ENCODE measurements at places on chromosomes 6 and 20. TPM values are rescaled to one million over a fixed set of nuclear protein-coding genes. Genes with fewer than 3 reads are reported as not detected.
A peak's percentile ranks its signal among the peaks of the same experiment; 100 is the strongest.

Gene HDGFL1
- total RNA-seq, result not detected

Gene MUC21
- total RNA-seq, result 8.6 TPM

Gene KIAA0408
- 28.7 TPM for total RNA-seq

Gene LAMP5
- 3.3 TPM for total RNA-seq

Gene SYNDIG1
- 0.98 TPM for total RNA-seq

Gene C4B
- total RNA-seq, result 170 TPM

Gene PRPH2
- 2.6 TPM for total RNA-seq

GRCh38 chr20:10647909-10648308, 25.9 kb downstream of the JAG1 start:
- H3K4me1 ChIP-seq, result peaks cover 7% of the 10 kb centered on the region
- H3K27ac ChIP-seq, result no peak overlapping the region
- no peaks in the 10 kb centered on the region for H3K27me3 ChIP-seq
- DNase-seq, result no peak
- H3K4me3 ChIP-seq, result no peak overlapping the region

DNA sequence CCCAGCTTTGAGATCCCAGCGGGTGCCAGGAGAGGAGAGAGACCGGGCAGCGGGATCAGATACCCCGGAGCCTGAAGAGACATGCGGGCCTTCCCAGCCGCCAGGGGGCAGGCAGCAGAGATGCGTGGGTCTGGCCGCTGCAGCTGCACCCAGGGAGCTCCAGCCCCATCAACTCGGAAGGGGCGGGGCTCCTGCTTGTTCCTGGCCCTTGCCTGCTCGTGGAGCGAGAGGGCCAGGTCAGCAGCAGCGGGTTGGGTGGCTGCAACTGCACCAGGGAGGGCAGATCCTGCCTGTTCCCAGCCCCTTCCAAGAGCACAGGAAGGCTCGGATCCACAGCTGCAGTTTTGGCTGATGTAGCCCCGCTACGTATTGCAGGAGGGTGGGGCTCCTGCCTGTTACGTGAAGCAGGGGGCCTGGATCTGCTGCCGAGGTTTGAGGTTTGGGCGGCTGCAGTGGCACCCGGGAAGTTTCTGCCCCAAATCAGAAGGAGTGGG, 532.8 kb downstream of the RFPL4B start:
- H3K27me3 ChIP-seq, result no peaks in the 10 kb centered on the region
- no peaks in the 10 kb centered on the region for H3K4me1 ChIP-seq
- no peak overlapping the region for H3K4me3 ChIP-seq
- H3K27ac ChIP-seq, result no peak overlapping the region
- DNase-seq, result peak; percentile 27
- no peaks in the 10 kb centered on the region for H3K36me3 ChIP-seq

DNA sequence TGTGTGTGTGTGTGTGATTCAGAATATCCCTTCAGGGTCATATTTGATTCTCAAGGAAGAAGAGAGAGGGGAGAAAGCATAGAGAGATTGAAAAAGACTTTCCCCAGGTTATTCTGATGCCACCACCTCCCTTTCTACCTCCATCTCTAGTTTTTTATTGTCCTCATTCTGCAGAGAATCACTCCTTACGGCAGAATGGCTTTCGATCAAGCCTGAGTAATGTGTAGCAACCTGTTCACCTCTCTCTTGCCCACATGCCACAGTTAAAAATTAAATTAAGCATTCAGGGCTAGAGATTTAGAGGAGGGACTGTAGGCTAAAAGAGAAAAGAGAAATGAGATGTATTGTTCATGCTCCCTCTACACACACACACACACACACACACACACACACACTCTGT, 18.1 kb downstream of the KLHL32 start:
- no peaks in the 10 kb centered on the region for H3K27me3 ChIP-seq
- no peaks in the 10 kb centered on the region for H3K36me3 ChIP-seq
- H3K4me3 ChIP-seq, result no peak overlapping the region
- no peaks in the 10 kb centered on the region for H3K4me1 ChIP-seq
- DNase-seq, result no peak

- H3K4me3 ChIP-seq, result no peak overlapping the region
- no peaks in the 10 kb centered on the region for H3K36me3 ChIP-seq
- DNase-seq, result peak; percentile 88
- peak overlapping the region; percentile 44 for H3K27ac ChIP-seq
- H3K27me3 ChIP-seq, result no peaks in the 10 kb centered on the region
Observed at GRCh38 chr20:50267041-50267865, 76.6 kb downstream of the CEBPB start.

- peak; percentile 80 for DNase-seq
- H3K27me3 ChIP-seq, result no peaks in the 10 kb centered on the region
- H3K27ac ChIP-seq, result no peak overlapping the region
- H3K4me1 ChIP-seq, result no peaks in the 10 kb centered on the region
Observed at GRCh38 chr6:32609731-32610640, 20.3 kb upstream of the HLA-DRB1 start.

DNA sequence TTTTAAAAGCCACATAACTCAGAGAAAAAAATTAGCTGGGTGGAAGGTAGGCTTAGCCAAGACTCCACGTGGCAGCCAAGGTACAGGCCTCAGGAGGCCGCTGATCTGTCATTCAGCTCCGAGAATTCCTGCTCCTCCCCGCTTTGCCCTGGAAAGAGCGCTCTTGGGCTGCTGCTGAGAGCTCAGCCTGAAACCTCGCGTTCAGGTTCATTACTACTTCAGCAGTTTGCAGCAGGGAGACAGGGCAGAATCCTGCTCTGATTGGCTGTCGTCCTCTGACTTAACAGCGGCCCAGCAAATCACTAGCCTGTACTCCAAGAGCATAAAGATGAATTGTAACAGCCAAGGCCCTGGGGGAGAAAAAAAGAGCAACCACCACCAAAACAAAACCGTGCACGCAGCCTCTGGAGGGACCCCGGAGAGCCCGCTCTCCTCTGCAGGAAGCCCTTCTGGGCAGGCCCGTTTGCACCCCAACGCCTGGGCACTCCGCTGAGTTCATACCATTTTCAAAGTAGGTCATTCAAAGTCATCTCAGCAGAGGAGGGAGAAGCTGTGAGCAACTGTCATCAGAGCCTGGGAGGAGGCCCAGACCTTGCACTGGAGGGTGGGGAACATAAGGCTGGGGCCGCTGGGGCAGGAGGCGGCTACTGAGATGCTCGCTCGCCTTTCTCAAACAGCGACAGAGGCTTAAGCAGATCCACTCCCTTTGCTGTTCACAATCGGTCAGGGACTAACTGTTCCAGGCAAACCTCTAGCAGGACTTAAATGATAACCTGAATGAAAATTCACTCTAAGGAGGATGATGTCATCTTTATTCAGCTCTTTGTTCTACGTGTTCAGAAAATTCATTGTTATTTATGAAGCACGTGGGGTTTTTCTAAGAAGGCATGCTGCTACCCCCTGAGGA, 42.3 kb upstream of the ATXN1 start:
- H3K27ac ChIP-seq, result peak overlapping the region; percentile 75
- H3K4me3 ChIP-seq, result no peak overlapping the region
- H3K4me1 ChIP-seq, result no peaks in the 10 kb centered on the region

- H3K4me3 ChIP-seq, result no peak overlapping the region
- H3K27me3 ChIP-seq, result no peaks in the 10 kb centered on the region
- H3K27ac ChIP-seq, result no peak overlapping the region
- no peaks in the 10 kb centered on the region for H3K4me1 ChIP-seq
Observed at GRCh38 chr6:138331444-138331843, 46.3 kb upstream of the SMIM28 start.

GRCh38 chr6:139473231-139473701, 98.8 kb upstream of the CITED2 start:
- peak; percentile 40 for DNase-seq
- H3K27ac ChIP-seq, result no peak overlapping the region
- H3K4me3 ChIP-seq, result no peak overlapping the region
- no peaks in the 10 kb centered on the region for H3K27me3 ChIP-seq
- no peaks in the 10 kb centered on the region for H3K36me3 ChIP-seq

DNA sequence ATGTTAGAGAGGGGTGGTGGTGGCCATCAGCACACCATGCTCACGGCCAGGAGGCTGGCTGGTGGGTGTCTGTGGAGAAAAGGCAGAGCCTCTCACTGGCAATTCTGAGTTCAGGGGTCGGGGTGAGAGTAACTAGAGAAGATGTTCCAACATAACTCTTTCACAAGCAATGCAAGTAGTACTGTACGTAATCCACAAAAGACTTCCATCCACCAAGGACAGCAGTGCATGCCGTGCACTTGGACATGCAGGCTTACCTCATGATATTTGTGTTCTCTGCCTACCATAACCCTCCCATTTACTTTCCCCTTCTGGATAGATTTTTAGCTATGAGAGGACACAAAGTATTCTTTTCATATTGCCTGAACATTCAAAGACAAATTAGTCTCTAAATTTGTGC, 51.3 kb downstream of the DCBLD1 start:
- H3K4me1 ChIP-seq, result peaks cover 3% of the 10 kb centered on the region
- DNase-seq, result no peak
- H3K27ac ChIP-seq, result no peak overlapping the region
- no peak overlapping the region for H3K4me3 ChIP-seq

- no peaks in the 10 kb centered on the region for H3K27me3 ChIP-seq
- H3K36me3 ChIP-seq, result peaks cover 1% of the 10 kb centered on the region
- peak; percentile 33 for DNase-seq
- H3K27ac ChIP-seq, result no peak overlapping the region
- H3K4me1 ChIP-seq, result peaks cover 42% of the 10 kb centered on the region
Observed at GRCh38 chr6:109457562-109457996, 2.0 kb upstream of the MICAL1 start.

GRCh38 chr20:17530716-17531664, at the start of gene BFSP1:
Gene BFSP1 (minus strand): TSS chr20:17531379. CDS start chr20:17531329, 50 bp downstream.
- H3K27me3 ChIP-seq, result no peaks in the 10 kb centered on the region
- peaks cover 3% of the 10 kb centered on the region for H3K4me1 ChIP-seq
- no peaks in the 10 kb centered on the region for H3K36me3 ChIP-seq
- no peak within 1 kb of the TSS for H3K27ac ChIP-seq
- peak within 1 kb of the TSS; percentile 65 for H3K4me3 ChIP-seq

DNA sequence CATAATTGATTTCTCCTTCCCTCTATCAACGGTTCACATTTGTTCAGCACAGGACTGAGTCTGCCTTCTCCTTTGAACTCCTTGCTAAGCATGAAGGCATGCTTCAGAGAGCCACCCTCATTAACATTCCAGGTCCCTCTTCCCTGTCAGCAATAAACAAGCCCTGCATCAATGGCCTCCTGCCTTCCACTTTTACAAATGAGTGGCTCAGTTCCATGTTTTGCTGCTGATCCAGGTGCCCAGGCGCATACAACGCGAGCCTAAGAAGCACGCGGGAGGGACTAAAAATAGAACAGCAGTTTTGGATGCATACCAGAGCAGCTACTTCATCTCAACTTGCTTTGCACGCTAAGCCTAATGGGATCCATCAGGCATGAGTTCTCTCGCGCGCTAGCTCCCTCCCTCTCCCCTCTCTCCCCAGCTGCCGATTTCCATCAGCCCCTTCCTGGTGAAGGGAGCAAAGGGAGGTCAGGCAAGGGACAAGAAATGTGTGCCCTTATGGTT, 53.4 kb downstream of the TRAF3IP2 start:
- H3K4me1 ChIP-seq, result peaks cover 18% of the 10 kb centered on the region
- H3K27ac ChIP-seq, result peak overlapping the region; percentile 50
- no peaks in the 10 kb centered on the region for H3K36me3 ChIP-seq

Data from lung (tissue), 17 donors.